ENCODE measurements at places on chromosomes 13 and 19.

- DNase-seq, result no peak
These were observed 99.4 kb upstream of the FNDC3A start for GRCh38 chr13:48876289-48876688.

DNA sequence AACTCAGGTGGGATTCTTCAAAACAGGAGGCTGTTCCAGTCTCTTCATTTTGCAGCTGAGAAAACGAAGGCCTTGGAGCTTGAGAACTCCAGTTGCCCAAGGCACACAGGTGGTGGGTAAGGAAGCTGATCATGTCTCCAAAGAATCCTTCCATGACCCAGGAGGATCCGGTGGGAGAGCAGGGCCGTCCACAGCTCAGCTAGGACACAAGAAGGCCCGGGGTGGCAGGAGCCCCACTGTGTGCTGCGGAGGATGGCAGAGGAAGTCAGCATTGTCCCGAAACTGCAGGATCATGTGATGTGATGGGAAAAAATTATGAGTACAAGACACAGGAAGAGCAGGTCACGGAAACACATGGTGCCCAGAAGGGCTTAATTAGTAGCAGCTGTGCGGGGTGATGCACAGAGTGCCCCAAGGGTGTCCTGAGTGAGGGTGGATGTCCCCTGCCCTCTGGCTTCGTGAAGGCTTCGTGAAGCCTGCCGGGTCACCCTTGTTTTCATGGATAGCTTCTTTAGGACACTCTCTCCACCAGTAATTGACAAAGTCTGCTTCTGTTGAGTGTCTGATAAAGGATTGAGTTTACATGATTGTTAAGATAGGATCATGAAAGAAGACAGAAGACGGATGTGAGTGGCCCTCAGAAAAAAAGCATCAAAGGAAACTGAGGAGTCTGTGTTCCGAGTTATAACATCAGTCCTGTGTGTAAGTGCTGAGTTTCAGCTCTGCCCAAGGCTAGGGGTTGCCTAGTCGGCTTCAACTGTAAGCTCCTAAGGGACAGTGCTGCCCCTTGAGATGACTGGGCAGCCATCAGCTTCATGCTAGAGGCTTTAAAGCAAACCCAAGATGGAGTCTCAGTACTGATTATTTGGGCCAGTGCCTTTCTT is 33.8 kb upstream of the SACS start:
- DNase-seq, result peak; percentile 47

- no peak for DNase-seq
These were observed 96.0 kb downstream of the CAB39L start for GRCh38 chr13:49347650-49348385.

DNA sequence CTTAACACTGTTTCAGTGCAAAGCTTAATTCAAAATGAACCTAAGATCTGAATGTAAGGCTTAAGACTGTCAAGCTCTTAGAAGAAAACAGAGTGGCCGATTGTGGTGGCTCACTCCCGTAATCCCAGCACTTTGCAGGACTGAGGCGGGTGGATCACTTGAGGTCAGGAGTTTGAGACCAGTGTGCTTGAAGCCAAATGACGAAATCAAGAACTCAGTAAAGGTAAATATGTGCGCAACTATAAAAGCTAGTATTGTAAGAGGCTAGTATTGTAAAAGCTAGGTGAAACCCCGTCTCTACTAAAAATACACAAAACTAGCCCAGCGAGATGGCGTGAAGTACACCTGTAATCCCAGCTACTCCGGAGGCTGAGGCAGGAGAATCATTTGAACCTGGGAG is 12.7 kb downstream of the ATP4B start:
- DNase-seq, result no peak

GRCh38 chr19:4491446-4491845 is 19.3 kb downstream of the HDGFL2 start:
- no peak for DNase-seq

- no peak for DNase-seq
These were observed 17.5 kb downstream of the TMEM143 start for GRCh38 chr19:48346191-48346590.

DNA sequence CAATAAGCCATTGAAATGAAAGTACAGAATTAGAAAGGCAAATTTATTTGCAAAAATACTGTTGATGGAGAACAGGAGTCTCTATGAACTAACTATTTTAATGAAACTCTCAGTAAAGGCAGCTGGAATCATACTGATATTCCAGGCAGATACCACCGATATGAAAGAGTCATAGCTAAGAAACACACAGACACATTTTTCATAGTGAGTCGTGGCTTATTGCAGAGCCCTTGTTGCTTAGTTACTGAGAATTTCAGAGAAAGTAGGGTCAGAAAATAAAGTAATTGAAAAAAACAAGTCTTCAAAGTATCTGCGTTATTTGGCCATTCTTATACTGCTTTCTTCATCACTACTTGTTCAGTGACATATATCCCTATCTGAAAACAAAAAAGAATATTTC is 1890.9 kb downstream of the PCDH9 start:
- no peak for DNase-seq

GRCh38 chr13:44017756-44018309 is 138.1 kb downstream of the LACC1 start:
- no peak for DNase-seq

GRCh38 chr19:23698711-23699520 is 11.9 kb upstream of the ZNF675 start:
- no peak for DNase-seq

DNA sequence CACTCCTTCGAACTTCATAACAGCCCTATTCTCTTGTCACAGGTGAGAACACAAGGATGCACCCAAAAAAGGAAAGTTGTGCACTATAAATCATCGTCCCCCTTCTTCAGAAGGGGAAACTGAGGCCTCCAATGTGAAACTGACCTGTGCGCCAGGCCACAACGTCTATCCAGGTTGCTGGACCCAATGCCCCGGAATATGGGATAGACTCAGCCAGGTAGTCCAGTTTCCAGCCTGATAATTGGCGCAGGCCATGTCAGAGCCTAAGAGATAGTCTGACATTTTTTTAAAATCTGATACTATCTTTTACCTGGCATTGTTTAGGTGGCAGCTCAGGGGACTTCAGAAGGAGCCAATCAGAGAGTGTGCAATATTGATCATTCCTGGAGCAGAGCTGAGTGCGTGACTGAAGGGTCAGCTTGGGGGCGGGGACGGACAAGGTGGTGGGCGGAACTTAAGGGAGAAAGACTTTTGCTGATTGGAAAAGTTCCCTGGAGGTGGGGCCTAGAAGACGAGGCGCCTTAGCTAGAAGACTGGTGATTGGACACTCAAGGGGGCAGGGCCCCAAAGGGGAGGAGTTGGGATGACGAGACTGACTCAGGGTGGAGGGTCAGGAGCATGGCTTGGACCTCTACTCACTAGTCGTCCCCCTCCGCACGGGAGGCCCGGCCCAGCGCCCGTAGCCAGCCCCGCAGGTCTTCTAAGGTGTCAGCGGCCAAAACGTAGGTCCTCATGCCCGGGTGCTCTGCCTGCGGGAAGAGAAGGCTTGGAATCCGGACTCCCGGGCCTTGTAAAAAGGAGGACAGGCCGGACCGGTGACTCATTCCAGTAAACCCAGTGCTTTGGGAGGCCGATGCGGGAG is 8.5 kb downstream of the PLEKHA4 start:
- peak; percentile 59 for DNase-seq

- DNase-seq, result no peak
These were observed 15.0 kb upstream of the UBAC2 start for GRCh38 chr13:99185606-99186005.

GRCh38 chr19:41238244-41238643 is 19.2 kb downstream of the AXL start:
- no peak for DNase-seq

DNA sequence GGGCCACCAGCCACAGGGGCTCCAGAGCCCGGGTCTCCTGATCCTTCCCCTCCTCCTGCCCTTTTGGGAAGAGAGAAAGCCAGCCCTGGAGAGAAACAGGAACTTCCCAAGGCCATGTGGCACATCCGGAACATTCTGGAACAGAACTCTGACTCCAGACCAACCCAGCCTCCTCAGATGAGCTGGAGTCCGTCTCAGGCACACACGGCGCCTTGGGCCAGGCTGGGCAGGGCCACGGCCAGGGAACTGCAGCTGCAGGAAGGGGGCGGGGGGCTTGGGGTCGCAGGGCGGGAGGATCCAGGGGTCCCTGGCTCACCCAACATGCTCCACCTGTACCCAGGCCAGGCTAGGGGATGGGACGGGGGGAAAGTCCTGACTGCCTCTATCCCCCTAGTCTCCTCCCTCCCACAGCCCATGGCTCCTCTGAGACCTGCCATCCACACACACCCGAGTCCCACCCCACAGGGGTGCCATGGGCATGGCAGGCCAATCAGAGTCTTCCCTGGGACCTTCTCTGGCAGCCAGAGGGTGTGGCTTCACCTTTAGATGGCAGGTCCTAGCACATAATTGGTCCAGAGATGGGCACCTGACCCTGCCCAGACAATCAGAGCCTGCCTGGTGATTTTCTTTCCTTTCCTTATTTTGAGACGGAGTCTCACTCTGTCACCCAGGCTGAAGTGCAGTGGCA is 22.9 kb downstream of the SBNO2 start:
- no peak for DNase-seq

DNA sequence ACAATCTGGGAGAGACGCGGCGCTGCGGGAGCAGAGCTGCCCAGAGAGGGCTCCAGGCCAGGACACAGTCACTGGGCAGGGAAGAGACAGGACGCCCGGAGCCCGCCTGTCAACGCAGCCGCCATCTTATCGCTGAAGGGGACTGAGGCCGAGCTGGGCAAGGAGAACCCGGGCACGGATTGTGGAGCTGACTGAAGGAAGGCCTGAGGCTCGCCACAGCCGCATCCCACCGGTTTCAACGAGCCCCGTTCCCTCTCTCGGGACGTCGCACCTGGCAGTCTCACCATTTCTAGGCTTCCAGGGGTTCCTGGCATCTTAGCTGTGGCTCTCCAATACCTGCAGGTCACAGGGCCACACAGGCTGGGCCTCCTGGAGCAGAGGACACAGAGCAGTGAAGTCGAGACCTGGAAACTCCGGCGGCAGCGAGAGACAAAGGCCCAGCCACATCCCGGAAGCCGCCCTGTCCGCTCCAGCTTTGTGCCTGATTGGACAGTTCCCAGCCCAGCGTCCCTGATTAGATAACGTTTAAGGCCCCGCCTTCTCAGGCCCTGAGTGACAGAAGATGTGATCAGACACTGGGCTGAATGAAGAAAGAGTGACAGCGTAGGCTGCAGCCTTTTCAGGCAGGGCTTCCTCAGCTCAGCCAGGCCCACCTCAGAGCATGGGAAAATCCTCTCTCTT is at the start of gene ZNF91:
Gene ZNF91, minus strand, starts transcription at position 431 of the 681 bp plus-strand sequence. Its CDS starts 117 bp downstream, at position 314.
- peak; percentile 97 for DNase-seq

- no peak for DNase-seq
These were observed 997.6 kb downstream of the DIAPH3 start for GRCh38 chr13:59166174-59166573.

DNA sequence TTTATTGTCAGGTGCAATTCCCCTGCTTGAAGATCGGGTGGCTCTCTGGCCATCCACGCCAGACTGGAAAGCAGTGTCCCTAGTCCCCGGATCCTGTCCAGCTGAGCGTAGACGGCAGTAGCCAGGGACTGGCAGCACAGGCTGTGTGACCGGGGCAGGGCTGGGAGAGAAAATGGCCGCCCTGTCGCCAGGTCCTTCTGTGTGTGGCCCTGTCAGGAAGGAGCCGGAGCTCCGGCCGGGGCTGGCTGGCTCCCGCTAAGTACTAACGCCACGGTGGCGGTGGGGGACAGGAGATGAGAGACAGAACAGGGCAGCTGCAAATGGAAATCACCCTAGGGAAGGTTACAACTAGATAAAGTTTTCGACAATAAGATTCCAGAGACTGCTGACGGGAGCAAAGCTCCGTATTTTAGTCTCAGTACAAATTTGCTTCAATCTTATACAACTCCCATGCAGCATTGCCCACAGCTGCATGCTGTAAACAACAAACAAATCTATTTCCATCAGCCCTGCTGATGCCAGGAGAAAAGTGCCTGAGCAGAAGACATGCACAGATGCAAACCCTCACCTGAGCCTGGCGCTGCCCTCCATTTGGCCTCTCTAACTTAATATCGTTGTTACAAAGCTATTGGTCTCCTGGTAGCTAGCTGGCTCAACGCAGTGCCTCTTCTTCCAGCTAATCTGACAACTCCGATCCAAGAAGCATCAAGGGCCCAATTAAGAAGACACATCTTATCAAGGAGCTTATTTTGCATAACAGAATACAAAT is 253.0 kb downstream of the TSHZ3 start:
- no peak for DNase-seq

DNA sequence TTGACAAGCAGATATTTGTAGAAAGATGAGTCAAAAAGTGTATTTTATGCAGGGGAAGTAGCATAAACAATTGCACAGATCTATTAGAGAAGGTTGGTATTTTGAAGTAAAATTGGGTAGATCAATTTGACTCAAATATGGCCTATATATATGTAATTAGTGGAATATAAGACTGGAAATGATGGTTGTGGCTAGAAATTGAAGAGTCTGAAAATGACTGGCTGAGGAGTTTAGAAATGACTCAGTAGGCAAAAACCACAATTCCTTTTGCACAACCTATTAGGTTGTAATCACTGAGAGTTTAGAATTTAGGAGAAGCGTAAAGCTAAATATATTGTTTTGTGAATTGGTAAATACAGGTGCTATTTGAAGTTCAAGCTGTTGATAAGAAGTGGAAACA is 622.6 kb upstream of the PCDH20 start:
- peak; percentile 29 for DNase-seq

- no peak for DNase-seq
These were observed 19.5 kb upstream of the TNFAIP8L1 start for GRCh38 chr19:4619668-4620294.

DNA sequence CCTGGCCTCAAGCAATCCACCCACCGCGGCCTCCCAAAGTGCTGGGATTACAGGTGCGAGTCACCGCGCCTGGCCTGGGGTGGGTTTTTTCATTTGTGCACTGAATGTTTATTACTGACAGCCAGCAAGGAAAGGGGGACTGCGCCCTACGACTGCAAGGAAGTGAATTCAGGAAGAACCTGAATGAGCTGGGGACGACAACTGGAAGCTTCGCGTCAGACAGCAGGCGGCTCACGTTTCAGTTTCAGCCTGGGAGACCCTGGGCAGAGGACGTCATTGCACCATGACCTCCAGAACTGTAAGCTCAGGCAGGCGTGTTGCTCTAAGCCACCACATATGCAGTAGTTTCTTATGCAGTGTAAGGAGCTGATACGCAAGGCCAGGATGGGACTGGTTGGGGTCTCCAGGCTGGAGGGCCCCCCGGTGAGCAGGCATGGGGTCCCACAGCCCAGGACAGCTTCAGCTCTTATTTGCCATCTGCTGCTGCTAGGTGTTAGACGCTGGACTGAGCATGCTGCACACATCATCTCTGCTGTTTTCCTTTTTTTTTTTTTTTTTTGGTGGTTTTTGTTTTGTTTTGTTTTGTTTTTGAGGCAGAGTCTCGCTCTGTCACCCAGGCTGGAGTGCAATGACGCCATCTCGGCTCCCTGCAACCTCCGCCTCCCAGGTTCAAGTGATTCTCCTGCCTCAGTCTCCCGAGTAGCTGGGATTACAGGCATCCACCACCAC is 66.6 kb downstream of the GADD45B start:
- peak; percentile 56 for DNase-seq

GRCh38 chr13:86689911-86690310 is 890.7 kb upstream of the SLITRK6 start:
- no peak for DNase-seq

- peak; percentile 89 for DNase-seq
These were observed 759 bp downstream of the PPP1R15A start for GRCh38 chr19:48872884-48873475.

Measured in GM12865 (cell line).